ENCODE measurements at places on chromosomes 12 and 14.
A peak's percentile ranks its signal among the peaks of the same experiment; 100 is the strongest.

DNA sequence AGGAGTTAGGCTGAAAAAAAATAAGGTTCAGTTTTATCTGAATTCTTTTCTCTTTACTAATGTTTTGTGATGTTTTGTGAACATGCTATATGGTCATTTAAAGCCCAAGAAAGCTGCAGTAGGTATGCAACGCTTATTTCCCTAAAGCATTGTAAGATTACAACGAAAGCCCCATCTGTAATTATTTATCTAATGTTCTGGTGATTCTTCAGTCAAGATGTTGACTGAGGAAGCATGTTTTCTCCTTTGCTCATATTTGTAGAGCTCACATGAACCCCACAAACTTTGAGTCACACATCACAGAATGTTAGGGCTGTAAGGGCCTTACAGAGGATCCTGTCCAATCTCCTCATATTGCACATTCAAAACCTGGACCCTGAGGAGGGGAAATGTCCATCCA, 3.2 kb upstream of the TUBA1C start:
- no peak for DNase-seq

- no peak for DNase-seq
These were observed 711.4 kb downstream of the FSCB start for GRCh38 chr14:43795600-43796228.

DNA sequence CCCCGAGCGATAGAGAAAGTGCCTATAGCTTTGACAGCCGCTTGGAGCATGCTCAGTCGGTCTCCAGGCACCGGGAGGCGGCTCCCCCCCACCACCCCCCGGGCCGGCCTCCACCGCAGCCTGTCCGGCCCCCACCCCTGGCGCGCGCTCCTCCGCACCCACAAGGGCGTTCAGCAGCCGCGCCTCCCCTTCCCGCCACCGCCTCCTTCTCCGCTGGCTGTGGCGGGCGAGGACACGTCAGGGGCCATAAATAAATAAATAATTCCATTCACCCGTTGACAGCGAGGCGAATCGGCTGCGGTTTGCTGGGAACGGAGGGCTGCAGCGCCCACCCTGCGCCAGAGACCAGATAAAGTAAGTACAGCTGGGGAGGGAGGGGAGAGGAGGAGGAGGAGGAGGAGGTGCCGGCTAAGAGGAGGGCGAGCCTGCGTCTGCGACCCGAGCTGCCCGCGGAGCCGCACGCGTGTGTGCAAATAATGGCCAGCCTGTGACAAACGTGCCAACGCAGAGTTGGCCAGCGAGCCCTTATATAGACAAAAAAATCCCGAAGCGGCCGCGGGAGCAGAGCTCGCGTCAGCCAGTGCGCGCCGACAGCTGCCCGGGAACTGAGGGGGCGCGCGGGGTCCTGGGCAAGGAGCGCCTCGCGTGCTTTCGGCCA, at the start of gene SLC16A7:
Gene SLC16A7, plus strand, starts transcription at position 147 of the 658 bp plus-strand sequence. CDS start 108,773 bp downstream, outside the sequence.
- peak; percentile 38 for DNase-seq

DNA sequence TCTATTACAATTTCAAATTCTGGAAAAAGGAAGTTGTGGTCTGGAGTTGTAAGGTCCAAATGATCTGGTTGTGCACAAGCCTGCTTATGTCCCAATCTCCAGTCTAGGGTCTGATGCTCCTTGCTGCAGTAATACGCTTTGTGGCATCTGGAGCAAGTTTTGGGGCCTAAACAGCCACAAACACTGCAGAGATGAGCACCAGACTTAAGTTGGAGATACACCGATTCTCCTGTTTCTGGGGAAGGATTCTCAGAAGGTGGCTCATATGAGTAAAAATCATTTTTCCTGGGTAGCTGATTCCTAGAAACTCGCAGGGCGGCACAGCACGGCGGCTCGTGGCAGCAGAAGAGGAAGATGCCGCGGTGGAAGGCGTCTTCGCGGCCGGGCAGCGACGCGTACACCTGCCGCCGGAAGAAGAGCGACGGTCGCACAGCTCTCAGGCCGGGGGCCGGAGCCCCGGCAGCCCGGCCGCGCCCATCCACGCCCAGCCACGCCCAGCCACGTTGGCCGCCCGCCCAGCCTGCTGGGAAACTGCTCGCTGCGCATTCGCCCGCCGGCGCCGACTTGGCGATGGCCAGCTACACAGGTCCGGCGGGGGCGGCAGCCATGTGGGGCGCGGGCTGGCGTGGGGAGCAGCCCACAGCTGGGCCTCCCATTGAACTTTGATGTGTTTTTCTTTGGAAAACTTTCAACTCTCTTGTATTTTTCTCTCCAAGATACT, 129.0 kb downstream of the ASCL4 start:
- DNase-seq, result peak; percentile 87

- no peak for DNase-seq
These were observed 105.2 kb upstream of the RESF1 start for GRCh38 chr12:31853977-31854376.

DNA sequence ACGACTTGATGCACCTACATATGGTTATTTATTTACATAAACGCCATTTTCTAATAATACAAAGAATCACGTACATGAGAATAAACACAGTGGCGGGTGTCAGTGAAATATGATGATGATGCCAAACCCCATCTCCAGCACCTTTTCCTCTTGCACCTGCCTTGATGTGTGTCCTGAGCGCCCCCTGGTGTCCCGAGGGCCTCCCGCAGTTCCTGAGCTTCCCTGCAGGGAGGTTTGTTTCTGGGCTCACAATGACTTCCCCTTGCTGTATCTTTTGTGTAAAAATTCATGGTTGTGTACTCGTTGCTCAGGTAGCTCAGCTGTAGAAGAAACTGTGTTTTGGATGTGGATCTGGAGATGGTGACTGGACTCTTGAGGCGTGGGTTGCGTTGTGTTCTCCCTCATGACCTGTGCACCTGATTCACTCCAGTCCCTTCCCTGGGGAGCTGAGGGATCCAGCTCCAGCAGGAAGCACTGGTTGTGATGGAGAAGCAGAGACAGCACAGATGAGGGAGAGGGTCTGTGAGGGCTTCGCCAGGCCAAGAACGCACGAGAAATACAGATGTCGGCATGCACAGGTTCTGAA, 1037.8 kb downstream of the TMEM121 start:
- DNase-seq, result no peak

GRCh38 chr14:97978341-97978740, 1181.2 kb downstream of the VRK1 start:
- DNase-seq, result peak; percentile 88

DNA sequence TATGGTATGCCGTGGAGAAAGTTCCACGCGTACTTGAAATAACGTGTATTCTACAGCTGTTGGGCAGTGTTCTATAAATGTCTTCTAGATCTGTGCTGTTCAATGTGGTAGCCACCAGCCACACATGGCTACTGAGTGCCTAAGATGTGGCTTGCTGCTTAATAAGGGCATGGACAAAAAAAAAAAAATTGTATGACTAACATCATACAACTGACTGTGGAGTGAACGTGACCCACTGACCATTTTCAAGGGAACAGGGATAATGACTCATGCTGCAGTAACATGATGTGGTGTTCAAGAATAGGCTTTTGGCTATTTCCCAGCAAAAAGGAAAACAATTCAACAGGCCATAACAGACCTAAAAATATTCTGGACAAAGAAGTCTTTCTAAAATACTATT, 13.0 kb downstream of the ATG14 start:
- no peak for DNase-seq

GRCh38 chr12:69332815-69333358, 15.3 kb upstream of the LYZ start:
- DNase-seq, result no peak

GRCh38 chr12:6635375-6635855, 344 bp downstream of the LPAR5 start:
- no peak for DNase-seq

- no peak for DNase-seq
These were observed 1.9 kb downstream of the MYO1A start for GRCh38 chr12:57047981-57048380.

GRCh38 chr14:50040401-50040775, 76.0 kb downstream of the VCPKMT start:
- no peak for DNase-seq

DNA sequence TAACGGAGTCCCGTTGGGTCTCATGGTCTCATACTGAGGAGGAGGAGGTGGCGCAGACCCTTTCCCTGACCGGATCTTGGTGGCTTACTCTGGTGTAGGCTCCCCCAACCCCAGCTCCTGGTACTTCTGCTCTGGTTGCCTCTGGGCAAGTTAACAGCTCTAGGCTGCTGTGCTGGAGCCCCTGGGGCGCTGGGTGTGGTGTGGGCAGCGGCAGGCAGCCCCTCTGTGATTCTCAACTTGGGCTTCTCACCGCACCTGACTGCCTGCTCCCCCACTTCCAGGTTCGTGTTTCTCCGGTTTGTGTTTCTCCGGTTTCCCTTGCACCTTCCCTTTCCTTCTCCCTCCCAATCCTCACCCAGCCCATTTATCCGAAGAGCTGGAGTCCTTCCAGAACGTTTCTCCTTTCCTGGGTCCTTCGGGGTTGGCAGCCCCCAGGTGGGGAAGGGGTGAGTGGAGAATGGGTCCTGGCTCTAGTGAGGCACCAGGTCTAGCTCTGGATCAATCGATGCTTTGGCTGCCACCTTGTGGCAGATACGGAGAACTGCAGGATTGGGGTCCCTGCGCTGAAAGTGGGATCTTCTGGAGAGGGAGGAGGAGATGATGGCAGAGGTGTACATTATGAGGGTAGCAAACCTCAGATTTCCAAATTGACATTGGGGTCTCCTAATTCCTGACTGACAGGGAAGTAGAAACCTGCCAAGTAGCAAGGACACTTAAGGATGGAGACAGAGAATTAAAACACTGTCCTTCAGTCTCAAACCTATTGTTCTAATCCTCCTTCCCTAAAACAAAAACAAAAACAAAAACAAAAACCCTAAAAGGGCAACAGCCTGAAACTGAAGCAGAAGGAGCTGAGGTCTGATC, 8.3 kb downstream of the CISTR start:
- DNase-seq, result peak; percentile 14

- DNase-seq, result no peak
These were observed 169.7 kb downstream of the CALM1 start for GRCh38 chr14:90566481-90566880.

DNA sequence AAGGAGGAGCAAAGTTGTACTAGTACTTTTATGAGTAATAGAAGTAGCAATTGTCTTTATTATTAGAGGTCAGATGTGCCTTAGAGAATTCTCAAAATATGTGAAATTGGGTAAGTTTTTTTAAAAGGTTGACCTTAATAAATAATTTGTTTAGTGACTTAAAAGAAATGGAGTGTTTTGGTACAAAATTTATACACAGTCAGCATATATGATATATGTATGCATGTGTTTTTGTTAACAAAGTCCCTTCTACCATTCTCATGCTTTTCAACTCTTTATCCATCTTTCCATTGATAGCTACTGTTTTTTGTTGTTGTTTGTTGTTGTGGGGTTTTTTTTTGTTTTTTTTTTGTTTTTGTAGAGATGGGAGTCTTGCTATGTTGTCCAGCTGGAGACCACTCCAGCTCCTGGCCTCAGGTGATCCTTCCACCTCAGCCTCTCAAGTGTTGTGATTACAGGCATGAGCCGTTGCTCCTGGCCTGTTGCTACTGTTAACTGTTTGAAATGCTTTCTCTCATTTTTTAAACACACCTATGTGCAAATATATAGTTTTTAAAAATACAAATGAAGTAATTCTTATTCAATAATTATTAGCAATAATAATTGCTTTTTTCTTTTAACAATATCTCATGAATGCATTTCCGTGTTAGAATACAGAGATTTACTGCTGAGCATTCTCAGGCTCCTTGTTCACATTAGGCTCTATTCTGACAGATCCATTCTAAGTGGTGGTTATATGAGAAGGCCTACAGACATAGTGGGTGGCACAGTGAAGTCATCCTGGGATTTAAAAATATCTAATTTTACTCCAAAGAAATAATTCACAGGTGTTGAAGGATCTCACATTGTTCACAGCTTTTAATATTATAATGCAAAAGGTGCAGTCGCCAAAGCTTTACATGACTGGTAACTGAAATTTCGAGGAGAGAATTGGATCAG, 10.4 kb downstream of the NAA30 start:
- no peak for DNase-seq

DNA sequence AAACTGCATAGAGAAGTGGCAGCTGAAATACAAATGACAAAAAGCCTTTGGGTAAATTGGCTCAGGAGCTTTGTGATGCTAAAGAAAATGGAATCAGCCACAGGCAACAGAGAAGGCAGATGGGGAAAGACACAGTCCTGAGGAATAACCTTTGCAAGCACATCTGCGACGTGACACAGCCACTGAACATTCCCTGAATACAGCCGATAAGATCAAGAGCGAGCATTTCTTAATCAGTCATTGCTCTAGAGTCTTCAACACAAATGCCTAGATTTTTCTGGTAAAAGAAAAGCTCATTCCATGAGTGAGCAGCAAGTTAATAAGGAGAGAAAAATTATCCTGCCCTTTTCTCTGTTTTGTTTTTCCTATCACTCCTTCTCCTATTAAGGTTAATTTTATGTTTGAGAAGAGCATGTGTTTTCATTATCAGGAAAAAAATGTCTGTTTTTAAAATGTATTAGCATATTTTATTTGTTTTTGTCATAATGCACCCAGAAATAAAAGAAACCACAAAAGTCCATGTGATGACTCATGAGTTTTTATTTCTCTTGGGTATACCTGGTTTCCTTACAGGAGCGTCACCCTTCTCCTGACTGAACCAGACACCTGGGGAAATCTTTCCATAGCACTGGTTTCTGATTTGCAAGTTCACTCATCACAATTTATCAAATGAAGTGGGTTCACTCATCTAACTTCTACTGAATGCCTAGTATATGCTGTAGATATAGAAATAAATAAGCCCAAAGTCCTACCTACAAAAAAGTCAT, 45.4 kb upstream of the PCED1B start:
- no peak for DNase-seq

DNA sequence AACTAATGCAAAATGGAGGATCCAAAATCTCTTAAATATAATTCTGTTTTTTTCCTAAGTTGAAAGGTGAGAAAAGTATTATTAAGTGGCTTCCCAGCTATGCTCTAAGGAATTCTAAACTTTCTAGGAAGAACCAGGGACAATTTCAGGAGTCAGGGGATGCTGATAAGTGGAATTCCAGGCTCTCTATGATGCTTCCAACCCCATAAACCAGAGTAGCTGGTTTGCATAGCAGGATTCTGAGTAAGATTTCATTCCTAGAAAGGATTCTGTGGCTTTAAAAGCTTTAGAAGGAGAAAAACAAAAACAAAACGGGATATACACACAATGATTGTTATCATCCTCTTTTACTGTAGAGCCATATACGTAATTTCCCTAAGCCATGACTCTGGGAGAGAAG, 93.9 kb downstream of the SLC16A7 start:
- DNase-seq, result no peak

GRCh38 chr12:65208964-65209654, 39.7 kb downstream of the LEMD3 start:
- no peak for DNase-seq
